ENCODE measurements at places on chromosomes 6 and 20. TPM values are rescaled to one million over a fixed set of nuclear protein-coding genes. Genes with fewer than 3 reads are reported as not detected.

Gene BANF2
- not detected for polyA plus RNA-seq

DNA sequence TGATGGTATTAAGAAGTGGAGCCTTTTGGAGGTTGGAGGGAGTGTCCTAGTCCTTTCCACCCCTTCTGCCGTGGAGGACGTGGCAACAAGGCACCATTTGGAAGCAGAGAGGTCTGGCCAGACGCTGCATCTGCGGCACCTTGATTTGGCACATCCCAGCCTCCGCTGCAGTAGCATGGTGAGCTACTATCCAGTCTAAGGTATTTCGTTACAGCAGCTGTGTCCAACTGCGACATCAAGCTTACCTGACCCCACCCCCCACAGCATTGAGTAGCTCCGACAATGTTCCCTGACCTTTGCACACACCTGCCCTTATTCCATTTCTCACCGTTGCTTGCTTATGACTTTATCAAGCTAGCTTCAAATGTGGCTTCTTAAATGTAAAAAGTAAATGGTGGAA is 29.8 kb upstream of the SYNJ2 start:
- DNase-seq: no peak

GRCh38 chr6:163985710-163986109 is 571.2 kb downstream of the QKI start:
- no peak for DNase-seq

DNA sequence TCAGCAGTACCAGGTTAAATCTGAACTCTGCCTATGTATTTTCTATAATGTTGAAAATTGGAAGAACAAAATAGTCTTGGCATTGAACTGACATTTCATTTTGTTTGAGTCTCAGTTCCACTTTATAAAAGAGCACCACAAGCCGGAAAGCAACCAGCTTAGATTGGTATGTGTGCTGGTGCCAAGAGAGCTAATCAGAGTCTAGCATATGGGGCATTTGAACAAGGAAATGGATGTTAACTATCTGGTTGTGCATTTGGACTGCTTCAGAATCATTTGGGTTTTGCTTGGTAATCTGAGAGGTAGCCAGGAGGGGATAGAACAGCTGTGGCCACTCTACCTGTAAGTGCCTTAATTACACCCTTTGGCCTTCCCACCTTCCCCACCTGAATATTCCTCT is 184.8 kb downstream of the GRIK2 start:
- DNase-seq: no peak

GRCh38 chr6:50288241-50288640 is 238.5 kb upstream of the DEFB112 start:
- no peak for DNase-seq

- DNase-seq: no peak
Measured at GRCh38 chr6:65064844-65065243, 642.2 kb downstream of the EYS start.

Gene ERVFRD-1
- 0.30 TPM for polyA plus RNA-seq

GRCh38 chr6:56663344-56663743 is 20.7 kb upstream of the DST start:
- no peak for DNase-seq

DNA sequence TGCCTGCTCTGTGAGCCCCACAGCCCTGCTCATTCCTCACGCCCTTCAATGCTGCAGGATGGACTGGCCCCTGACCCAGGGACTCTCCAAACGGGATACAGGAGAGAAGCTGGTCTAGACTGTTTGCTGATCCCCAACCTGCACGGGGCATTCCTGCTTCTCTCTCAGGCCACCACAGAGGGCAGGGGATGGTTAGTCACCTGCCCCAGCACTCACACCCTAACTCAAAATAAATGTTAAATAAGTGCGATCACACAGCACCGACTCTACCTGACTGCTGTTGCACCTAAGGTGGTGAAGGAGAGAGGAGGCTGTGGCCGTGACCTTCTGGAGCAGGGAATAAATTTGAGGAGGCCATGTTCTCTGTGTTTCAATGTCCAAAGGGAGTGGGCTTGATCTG is 39.9 kb upstream of the TGM6 start:
- DNase-seq: no peak

Gene MUC22
- polyA plus RNA-seq: not detected

DNA sequence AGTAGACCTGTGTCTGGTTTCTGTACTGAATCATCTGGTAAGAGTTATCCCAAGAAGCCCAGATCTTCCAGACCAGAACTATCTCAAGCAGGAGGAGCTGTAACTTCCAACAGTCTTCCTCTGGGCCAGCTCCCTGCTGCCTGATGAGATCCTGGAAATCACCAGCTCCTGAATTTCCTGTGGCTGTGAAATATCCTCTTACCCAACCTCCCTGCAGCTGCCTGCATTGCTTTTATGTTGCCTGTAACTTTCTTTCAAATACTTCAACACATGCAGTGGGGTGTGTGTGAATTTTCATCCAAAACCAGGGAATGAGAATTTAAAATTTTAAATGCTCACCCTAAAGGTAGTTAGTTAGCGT is 160.5 kb upstream of the LAMP5 start:
- DNase-seq: no peak

GRCh38 chr6:169536446-169537170 is 165.2 kb downstream of the WDR27 start:
- no peak for DNase-seq

GRCh38 chr20:1273366-1273765 is 7.3 kb downstream of the SNPH start:
- no peak for DNase-seq

- DNase-seq: no peak
Measured at GRCh38 chr6:121008553-121008952, 325.7 kb downstream of the TBC1D32 start.

Gene ZNF165
- 5.4 TPM for polyA plus RNA-seq

DNA sequence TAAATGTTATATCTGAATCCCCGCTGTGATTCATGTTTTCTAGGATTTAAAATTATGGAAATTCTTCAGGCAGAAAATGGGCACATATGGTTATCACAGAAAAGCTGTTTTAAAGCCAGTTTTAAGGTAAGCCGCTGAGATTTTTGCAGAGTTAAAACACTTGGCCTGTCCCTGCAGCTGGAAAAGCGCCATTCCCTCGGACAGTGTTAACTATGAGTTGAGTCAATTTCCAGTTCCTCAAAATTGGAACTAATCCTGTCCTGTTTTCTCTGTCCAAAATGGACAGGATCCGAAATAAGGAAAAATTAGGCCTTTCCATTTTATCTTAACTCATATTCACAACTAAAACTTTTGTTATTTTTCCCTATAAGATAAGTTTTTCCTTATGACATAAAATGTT is 225.2 kb downstream of the SAMD5 start:
- no peak for DNase-seq

Gene SLC17A3
- 1.2 TPM for polyA plus RNA-seq

- no peak for DNase-seq
Measured at GRCh38 chr6:4295058-4295782, 159.8 kb upstream of the ECI2 start.

DNA sequence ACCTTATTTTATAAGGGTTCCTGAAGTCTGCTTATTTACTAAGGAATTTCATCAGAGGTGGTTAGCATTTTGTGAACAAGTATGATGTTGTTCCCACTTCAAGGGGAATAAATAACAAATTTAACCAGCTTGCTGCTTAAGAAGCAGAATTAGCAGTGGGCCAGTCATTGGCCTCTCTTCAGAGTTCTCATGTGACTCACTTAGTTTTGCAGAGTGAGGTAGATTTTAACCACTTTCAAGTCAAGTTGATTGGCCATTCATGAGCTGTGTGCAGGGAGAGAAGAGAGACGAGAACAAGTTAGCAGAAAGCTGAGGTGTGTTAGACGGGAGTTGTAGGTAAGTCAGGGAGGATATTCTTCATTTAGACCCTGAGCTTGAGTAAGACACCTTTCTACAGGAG is 18.1 kb downstream of the TOP1 start:
- DNase-seq: no peak

GRCh38 chr6:26223650-26224546 is 136.7 kb downstream of the HFE start:
- DNase-seq: peak; percentile 68

DNA sequence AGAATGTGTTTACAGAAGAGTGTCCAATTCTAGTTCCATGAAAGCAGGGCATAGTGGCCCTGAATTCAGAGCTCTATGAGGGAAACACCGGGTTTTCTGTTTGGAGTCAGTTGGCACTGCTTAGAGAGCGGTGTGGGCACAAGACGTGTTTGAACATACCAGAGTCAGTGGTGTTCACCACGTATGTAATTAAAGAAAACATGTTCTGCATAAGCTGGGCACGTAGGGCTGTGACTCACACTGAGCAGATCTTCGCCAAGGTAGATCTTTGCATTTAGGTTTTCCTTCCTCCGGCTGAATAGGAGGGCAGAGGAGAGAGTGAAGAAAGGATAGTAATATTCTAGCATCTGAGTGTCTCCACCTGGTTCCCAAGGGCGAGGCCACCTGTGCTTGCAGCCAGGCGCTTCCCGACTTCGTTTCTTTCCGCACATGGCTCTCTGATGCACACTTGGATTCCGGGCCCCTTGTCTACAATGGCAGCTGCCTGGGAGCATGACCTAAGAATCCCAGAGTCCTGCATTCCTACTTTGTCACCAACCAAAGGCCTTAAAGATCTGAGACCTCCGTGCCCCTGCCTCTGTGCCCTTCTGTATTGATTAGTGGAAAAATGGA is 136.2 kb downstream of the ERMARD start:
- DNase-seq: no peak

Gene TMEM242
- 12.7 TPM for polyA plus RNA-seq

DNA sequence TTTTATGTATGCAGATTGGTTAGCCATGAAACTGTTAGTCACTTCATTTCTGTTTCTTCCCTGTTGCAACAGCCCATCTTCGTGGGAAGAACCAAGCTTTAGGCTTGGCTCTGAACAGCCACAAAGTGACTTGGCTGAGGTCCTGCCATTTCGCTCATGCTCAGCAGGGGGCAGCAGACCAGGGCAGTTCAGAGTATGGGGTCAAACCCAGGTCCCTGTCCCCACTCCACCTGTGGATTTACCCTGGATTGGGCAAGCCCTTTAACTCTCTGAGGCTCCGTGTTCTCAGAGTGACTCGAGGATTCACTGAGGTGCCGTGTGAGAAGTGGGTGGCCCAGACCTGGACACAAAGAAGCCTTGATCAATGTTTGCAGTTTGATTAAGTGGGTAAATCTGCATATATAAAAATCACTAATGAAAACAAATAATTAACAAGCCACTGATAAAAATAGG is 19.8 kb upstream of the MAP1LC3A start:
- no peak for DNase-seq

Gene SGK2
- polyA plus RNA-seq: 79.5 TPM

Gene F13A1
- polyA plus RNA-seq: 20.1 TPM

DNA sequence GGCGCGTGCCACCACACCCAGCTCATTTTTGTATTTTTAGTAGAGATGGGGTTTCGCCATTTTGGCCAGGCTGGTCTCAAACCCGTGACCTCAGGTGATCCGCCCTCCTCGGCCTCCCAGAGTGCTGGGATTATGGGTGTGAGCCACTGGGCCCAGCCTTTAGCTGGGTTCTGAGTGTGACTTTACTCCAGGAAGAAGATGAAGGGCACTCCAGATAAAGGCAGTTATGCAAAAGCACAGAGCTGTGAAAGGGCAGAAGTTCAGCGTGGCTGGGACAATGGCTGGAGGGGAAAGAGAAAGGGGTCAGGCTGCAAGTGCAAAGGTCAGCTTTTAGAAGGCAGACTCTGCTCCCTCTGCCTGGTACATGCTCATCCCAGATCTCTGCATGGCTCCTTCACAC is 39.7 kb downstream of the MAP3K5 start:
- DNase-seq: no peak
